ENCODE measurements at places on chromosomes 6 and 20.

GRCh38 chr6:139730340-139730974 lies 356.0 kb upstream of the CITED2 start:
- no peak for DNase-seq

DNA sequence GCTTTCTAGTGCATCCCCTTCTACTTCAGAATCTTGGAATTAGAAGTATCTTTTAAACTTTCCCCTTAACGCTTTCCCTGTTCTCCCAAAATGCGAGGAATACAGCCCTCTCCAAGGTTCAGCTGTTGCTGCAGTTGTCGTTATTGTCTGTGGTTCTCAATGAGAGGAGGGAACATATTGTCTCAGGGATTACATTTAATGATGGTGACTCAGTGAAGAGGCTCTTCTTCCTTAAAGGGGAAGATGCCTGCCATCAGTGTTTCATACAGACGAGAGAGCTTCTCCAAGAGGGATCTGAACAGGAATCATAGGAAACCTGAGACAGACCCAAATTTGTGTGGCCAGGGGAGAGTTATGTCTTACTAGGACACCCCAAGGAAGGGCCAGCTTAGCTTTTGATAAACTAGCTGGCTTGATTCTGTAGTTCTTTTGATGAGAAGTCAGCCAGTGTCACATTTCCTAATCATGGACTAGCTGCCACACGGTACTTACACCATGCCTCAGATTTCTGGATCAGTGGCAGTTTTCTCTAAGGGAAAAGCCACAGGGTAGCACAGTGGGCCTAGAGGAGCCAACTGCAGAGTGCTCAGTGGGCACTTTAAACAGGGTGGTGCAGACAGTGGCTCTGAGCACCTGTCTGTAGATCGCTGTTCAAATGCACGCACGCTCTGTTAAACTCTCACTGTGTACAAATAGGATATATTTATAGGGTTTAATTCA lies 59.7 kb upstream of the TMEM181 start:
- no peak for DNase-seq

GRCh38 chr6:72422171-72422570 lies 199.7 kb upstream of the KCNQ5 start:
- DNase-seq, result no peak

DNA sequence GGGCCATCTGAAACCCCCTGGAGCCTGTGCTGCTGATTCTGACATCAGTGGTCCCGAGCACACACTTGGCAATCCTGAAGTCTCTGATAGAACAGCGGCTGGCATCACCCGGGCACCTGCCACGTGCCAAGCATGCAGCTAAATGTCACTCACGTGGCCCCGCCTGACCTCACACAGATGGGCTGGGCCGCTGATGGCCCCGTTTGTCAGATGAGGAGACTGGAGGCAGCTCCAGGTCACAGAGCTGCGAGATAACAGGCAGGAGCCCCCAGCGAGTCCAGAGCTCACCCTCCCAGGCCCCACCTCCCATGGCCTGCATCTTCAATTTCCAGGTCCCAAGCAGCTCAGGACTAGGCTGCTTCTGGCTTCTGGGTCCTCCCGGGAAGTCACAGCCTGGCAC lies 67.2 kb downstream of the YTHDF1 start:
- no peak for DNase-seq

GRCh38 chr6:44572346-44572745 lies 184.8 kb downstream of the CDC5L start:
- no peak for DNase-seq

GRCh38 chr20:34199183-34199582 lies 42.0 kb upstream of the ASIP start:
- DNase-seq, result no peak

DNA sequence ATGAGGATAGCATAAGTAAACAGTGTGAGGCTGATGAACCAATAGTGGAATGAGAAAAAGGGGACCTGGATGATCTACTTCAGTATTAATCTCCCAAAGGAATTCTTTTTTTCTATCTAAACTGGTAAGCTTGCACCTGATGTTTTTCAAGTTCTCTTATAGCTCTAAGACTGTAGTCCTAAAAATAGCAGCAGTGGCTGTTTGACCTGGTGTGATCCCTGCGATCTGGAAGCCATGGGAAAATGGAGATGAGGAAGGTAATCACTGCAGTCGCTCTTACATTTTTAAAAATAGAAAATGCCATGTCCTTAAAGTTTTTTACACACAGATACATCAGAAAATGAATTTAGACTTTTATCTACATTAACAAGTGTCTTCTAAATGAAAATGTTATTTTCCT lies 926.4 kb upstream of the SLC35B3 start:
- no peak for DNase-seq

- DNase-seq, result no peak
Measured at GRCh38 chr6:88048578-88048977, 937 bp downstream of the SPACA1 start.

- no peak for DNase-seq
Measured at GRCh38 chr6:126054802-126055201, 68.5 kb downstream of the TRMT11 start.

GRCh38 chr6:36659271-36659670 lies 19.2 kb upstream of the CDKN1A start:
- DNase-seq, result no peak

GRCh38 chr6:108102965-108103364 lies 28.4 kb upstream of the OSTM1 start:
- no peak for DNase-seq

GRCh38 chr6:144590532-144590931 lies 305.4 kb downstream of the UTRN start:
- DNase-seq, result no peak

- no peak for DNase-seq
Measured at GRCh38 chr6:78599526-78599925, 267.8 kb upstream of the IRAK1BP1 start.

DNA sequence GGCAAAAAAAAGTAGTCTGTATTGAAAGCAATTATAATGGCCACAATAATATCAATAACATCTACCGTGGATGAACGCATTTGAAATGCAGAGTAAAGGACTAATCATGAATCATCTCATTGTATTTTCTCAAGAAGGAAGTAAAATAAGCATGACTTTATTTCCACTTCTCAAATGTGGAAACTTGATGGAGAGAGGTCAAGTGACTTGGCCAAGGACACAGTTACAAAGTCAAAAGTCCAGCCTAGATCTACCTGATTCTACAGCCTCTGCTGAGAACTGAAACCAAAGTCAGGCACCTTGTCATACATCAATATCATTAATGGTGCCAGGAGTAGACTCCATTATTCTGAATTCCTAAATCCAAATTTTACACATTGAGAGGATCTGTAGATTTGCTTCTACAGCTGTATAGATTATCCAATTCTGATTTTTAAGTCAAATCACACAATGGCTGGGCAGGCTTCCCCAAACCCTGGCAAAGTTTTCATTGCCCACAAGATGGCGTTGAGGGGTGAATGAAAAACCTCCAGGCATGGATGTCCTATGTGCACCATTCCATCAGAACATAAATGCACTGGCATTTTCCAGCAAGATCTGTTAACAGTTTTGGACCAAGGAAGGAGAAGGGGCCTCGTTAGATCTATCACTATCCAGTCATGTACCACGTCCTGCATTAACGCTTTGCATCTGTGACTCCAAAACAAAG lies 423.1 kb downstream of the MAFB start:
- no peak for DNase-seq

- DNase-seq, result no peak
Measured at GRCh38 chr6:89999945-90000825, 105.9 kb downstream of the GJA10 start.

GRCh38 chr6:12381587-12381986 lies 91.4 kb downstream of the EDN1 start:
- no peak for DNase-seq

DNA sequence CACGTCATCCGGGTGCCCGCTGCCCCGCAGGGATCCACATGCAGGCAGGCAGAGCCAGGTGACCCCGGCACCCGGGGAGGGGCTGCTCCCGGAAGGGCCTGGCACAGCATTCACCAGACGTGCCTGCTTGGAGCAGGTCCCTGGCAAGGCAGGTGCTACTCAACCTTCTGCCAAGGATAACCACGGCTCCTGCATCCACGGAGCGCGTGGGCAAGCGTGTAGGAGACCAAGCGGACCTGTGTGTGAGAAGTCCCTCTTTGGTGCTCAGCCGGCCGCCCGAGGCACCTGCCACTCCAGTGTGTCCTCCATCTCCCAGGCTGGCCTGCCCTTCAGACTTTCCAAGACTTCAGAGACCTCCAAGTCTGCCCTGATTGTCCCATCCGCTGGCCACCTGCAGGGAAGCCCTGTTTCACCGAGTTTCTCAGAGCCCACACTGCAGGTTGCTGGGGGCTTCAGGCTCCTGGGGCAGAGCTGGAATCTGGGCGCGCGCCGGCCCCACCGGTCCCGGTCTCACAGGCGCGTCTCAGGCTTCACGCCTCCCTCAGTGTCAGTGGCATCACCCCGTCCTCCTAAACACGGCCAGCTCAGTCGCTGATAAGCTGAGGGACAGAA lies 124.3 kb downstream of the DLL1 start:
- DNase-seq, result no peak

DNA sequence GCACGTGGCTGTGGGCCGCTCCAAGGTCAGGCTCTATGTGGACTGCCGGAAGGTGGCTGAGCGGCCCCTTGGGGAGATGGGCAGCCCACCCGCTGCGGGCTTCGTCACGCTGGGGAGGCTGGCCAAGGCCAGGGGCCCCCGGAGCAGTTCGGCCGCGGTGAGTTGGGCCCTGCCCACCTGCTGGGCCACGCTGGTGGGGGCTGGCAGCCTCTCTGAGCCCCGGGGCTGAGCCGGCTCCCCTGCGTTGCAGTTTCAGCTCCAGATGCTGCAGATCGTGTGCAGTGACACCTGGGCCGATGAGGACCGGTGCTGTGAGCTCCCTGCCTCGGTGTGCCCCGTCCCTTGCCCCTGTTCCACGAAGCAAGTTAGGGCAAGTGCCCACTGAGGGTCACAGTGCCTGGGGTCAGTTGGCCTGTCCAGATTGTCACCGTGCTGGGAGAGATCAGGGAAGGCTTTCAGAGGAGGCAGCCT lies 27.1 kb downstream of the COL20A1 start:
- DNase-seq, result no peak

- DNase-seq, result no peak
Measured at GRCh38 chr6:152318278-152318677, 318.9 kb downstream of the SYNE1 start.

DNA sequence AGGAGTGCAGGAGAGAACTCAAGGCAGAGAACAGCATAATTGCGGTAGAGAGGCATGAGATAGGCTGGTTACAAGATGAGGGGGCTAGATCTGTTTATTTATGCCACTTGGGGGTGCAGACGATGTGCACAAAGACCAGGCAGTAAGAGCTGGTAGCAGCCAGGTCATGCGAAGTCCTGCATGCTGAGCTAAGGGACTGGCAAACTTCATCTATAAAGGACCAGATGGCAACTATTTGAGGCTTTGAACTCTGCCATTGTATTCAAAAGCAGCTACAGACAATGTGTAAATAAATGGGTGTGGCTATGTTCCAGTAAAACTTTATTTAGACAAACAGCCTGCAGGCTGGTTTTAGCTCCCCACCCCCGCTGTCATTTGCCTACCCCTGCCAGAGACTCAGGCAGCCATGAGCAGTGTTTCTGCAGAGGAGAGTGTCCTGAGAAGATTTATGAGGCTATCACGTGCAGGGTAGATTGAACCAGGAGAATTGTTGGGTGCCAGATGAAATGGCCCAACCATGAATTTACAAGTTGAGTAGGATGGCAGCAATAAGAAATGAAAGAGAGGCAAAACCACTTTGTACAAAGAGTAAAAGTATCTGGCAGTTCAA lies 253.4 kb upstream of the MOCS1 start:
- no peak for DNase-seq

DNA sequence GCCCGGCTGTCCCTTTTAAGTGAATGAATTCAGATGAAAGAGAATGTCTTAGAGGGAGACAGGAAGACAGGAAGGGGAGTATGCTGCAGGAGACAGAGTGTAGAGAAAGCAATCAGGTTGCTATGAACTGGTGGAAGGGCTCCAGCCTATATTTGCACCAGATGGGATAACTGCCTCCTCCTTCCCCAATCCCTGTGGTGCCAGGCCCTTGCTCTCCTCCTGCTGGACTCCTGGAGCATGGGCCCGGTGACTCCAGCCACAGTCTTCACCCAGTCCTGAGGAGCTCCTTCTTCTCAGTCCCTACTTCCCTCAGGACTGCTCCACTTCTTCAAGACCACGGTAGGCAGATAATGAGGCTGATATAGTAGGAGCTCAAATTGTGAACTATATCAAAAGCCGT lies 91.8 kb downstream of the TMEM200A start:
- no peak for DNase-seq

- no peak for DNase-seq
Measured at GRCh38 chr6:124432620-124433019, 529.6 kb upstream of the RNF217 start.

DNA sequence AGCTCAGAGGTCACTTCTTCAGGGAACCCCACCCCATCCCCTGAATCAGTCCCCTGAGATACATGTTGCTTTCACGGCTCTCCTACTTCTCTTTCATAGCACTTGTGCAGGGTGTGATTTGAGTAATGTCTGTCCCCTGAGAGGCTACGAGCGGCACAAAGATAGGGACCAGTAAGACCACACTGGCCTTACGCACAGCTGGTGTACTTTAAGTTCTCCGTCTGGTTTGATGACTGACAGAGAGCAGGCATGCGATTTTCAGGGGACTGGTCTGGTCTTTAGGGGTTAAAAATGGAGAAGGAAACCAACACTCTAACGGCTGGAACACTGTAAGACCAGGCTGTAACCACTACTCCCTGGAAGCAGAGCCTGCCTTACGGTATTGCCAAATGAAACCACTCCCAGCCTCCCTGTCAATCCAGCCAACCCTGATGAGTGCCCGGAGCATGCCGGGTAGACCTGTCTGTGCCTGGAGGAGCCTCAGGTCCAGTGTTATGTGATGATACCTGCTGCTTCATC lies 47.1 kb downstream of the ELMO2 start:
- no peak for DNase-seq

GRCh38 chr20:50866036-50866685 lies 65.1 kb downstream of the ADNP start:
- no peak for DNase-seq

- DNase-seq, result no peak
Measured at GRCh38 chr6:167800549-167800948, 26.2 kb upstream of the AFDN start.

- no peak for DNase-seq
Measured at GRCh38 chr20:13455713-13456112, 183.0 kb downstream of the TASP1 start.

Measured in activated T-cell treated with anti-CD3 and anti-CD28 coated beads, Interleukin-2, amount 50 U/mL, for 4 hours (primary cell).